ENCODE measurements at places on chromosomes 12 and 14.

- no peak for DNase-seq
Observed at GRCh38 chr12:29551812-29552211, 54.3 kb upstream of the OVCH1 start.

DNA sequence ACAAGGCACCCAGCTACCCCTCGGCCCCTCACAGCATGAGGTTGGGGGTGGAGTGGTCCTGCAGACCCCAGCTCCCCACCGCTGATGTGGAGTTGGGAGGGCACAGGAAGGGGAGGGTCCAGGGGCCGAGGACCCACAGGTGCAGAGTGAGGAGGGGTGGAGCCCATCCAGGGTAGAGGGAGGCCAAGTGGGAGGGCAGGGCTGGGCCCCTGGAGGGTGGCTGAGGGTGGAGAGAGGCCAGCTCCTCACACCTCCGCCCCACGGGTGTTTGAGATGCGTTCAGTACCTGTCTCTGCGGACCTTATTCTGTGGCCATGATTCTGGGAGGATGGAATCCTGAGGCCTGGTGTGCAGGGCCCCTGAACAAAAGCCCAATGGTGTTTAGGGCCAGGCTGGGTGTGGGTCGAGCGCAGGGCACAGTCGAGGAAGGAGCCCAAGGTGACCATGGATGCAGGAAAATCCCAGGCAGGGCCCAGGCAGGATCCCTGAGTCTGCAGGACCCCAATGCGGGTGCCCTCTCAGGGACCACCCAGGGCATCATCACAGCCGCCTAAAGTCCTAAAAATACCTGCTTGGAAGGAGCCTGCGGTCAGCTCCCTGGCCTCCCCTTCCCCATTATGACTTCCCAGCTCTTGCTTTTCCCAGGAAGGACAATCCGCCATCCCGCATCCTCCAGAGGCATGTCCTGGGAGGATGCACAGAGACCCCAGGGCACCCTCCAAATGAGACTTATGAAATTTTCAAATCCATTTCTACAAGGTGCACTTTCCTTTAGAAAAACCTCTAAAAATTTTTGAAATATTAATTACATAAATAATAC, 377.1 kb upstream of the SFSWAP start:
- DNase-seq, result no peak

DNA sequence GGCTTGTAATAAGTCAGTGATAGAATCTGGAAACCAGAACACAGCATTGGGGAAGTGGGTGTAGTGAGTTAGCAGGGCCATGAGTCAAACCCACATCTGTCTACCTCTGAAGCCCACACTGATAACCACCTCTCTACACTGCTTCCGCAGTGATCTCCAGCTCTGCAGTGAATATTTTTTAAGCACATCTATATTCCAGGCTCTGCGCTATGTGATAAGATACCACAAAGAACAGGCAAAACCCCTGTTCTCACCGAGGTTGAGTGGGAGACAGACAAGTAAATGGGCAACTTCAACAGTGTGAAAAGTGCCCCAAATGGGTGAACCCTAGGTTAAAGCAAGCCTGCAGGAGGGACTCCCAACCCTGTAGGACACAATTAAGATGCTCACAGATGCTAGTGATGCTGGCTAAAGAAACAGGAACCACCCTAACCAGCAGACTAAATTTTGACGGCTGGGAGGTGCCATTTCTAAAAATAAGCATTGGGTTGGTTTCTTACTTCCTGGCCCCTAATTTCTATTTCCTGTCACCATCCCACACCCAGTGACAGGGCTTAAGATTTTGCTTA, 375.0 kb downstream of the DPF3 start:
- peak; percentile 52 for DNase-seq

- peak; percentile 61 for DNase-seq
Observed at GRCh38 chr14:74941676-74942097, 13.7 kb downstream of the PGF start.

- DNase-seq, result no peak
Observed at GRCh38 chr14:85483652-85484051, 46.3 kb upstream of the FLRT2 start.

- no peak for DNase-seq
Observed at GRCh38 chr14:37816135-37816534, 220.7 kb downstream of the TTC6 start.

DNA sequence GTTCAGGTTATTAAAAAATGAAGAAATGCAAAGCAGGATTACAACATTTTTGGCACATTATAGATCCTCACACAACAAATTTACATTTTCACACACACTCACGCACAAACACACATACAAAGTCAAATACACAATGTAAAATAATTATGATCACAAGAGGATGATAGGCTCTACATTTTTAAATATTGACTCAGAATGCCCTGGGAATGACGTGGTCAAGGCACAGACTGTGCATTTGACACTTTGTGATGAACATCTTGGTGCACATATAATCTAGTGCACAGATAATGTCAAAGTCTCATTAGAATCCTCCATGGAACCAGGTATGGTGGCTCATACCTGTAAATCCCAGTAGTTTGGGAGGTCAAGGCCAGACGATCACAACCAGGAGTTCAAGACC, 49.4 kb downstream of the DPF3 start:
- no peak for DNase-seq

GRCh38 chr12:122852336-122853275, 17.3 kb downstream of the HIP1R start:
- no peak for DNase-seq

DNA sequence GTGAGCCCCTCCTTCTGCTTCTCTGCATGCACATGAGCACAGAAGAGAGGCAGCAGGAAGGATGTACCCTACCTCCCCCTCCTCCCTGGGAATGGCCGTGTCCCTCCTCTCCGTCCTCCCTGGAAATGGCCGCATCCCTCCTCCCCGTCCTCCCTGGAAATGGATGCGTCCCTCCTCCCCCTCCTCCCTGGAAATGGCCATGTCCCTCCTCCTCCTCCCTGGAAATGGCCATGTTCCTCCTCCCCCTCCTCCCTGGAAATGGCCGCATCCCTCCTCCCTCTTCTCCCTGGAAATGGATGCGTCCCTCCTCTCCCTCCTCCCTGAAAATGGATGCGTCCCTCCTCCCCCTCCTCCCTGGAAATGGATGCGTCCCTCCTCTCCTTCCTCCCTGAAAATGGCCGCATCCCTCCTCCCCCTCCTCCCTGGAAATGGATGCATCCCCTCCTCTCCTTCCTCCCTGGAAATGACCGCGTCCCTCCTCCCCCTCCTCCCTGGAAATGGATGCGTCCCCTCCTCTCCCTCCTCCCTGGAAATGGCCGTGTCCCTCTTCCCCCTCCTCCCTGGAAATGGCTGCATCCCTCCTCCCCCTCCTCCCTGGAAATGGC, 428.6 kb downstream of the AACS start:
- no peak for DNase-seq

GRCh38 chr12:42235426-42235825, 2.6 kb downstream of the YAF2 start:
- no peak for DNase-seq

DNA sequence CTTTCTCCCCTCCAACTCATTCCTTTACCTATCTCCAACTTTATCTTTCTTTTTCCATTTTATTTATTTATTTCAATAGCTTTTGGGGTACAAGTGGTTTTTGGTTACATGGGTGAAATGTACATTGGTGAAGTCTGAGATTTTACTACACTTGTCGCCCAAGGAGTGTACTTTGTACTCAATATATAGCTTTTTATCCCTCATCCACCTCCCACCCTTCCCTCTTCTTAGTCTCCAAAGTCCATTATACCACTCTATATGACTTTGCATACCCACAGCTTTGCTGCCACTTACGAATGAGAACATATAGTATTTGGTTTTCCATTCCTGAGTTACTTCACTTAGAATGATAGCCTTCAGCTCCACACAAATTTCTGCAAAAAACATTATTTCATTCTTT, 152.6 kb upstream of the NUDT4 start:
- DNase-seq, result no peak

- DNase-seq, result peak; percentile 58
Observed at GRCh38 chr12:120584343-120585149, 3.3 kb upstream of the POP5 start.

- no peak for DNase-seq
Observed at GRCh38 chr14:104392001-104392395, 187.6 kb upstream of the C14orf180 start.

DNA sequence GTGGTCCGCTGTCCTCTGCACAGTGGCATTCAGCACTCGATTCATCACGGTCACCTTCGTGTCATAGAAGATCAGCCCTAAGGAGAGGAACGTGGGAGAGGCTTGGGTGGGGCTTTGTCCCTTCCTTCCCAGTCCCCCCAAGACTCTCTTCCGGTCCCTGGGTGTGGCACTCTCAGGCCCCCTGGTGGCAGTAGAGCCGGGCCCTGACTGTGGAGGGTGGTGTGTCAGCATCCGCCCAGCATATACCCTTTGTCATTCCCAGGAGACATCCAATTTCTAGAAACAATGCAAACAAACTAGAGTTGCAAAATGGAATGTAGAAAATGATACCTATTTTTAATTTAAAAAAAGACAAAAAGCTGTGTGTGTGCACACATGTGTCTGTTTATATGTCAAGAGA, 45.0 kb downstream of the TRAFD1 start:
- peak; percentile 23 for DNase-seq

GRCh38 chr14:64541261-64541971, 875 bp downstream of the HSPA2 start:
- no peak for DNase-seq

DNA sequence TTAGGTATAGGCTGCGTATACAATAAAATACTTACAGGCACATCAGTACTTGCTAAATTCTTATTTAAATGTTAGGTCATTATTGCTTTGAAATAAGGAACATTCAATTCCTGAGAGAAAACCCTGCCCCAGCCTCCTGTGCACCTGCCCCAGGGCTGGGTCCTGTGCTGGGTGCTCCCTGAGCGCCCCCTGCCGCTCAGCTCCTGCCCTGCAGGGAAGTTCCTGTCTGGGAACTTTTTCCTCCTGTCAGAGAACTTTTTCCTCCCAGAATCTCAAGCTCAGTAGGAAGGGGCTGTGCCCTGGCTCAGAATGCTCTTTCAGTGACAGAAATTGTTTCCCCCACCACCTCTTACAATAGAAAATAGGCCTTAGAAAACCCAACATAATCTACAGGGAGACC, 751.1 kb downstream of the TMEM121 start:
- DNase-seq, result peak; percentile 28

Measured in stimulated activated CD4-positive, alpha-beta T cell treated with anti-CD3 and anti-CD28 coated beads, Interleukin-4, amount 100 ng/mL, for 24 hours (primary cell).